SK-N-SH (cell line): ENCODE measurements at places on chromosomes 3 and 15.

DNA sequence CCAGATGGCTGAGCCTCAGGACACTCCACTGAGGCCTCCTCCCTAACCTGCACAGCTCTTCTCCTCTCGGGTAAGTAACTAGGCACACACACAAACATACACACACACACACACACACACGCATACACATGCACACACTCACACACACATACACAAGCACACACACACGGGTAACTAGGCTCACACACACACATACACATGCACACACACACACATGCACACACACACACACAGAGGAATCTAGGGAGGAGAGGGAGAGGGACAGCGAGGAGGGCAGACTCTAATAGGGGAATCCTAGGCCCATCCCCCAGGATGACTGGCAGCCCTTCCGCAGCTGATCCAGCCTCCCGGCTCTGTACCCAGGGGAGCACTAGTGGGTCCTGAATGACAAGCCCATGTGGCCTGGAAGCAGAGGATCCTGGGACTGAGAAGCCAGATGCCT, 177.4 kb upstream of the LINGO1 start:
- no peak for DNase-seq

- no peak for DNase-seq
Measured at GRCh38 chr15:65028338-65028737, 1.1 kb downstream of the MTFMT start.

DNA sequence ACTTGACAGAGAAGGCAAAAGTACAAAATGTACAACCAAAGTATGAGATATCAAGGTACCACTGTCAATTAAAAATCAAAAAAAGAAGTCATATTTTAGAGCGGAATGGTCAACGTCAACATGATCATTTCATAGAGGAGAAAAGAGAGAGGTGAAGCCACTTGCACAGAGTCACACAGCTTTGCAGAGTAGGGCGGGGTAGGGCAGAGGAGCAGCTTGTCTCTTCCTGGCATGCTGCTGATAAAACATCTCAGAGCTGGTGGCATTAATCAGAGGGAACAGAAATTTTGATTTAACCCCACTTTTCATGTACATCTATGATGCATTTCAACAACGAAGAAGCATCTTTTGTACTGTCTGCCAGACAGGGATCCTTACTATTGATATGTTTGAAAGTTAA, 5.2 kb upstream of the IGF1R start:
- DNase-seq: no peak

- no peak for DNase-seq
Measured at GRCh38 chr3:157982359-157982758, 123.9 kb downstream of the SHOX2 start.

- no peak for DNase-seq
Measured at GRCh38 chr3:37346227-37347005, 172.0 kb upstream of the LRRFIP2 start.

DNA sequence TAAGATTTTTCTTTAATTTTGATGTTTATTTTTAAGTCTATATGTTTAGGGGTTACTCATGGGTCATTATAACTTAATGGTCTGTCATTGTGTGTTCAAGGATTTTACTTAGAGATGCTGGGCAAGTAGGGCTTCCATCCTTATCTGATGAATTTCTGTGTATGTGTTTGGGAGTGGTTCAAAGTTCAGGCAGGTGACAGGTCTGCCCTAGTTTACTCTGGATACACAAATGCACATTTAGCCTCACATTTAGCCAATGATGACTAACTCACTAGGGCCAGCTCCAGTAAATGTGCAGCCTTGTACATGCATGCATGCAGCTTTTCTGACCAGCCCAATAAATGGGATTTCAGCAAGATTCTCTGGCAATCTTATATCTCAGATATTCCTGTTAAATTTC, 554.1 kb downstream of the SI start:
- DNase-seq: no peak

DNA sequence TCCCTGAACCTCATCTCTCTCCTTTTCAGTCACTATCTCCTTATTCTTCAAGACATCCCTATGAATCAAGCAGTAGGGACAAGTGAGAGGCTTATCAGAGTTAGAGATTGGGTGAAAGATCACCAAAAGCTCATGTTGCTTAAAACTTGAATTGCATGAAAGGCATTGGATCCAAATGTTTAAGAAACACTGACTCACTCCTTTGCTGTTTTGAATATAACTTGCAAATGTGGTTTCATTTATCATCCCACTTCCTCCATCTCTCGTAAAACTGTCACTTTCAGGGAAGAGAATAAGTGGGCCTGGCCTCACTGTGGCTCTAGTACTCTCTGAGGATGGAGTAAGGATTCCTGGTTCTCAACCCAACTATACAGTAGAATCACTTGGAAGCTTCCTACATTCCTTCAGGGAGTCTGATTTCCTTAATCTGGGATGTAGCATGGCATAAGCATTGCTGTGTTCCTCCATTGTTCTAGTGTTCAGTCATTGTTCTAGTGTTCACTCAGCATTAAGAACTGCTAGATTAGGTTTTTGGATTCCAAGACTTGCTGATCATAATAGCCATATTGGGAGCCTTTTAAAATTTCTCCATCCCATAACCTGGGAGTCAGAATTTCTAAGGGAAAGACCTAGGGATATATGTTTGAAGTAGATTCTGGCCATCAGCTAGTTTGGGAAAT, 171.8 kb downstream of the TMEM108 start:
- no peak for DNase-seq

GRCh38 chr15:80490431-80490990, 86.3 kb downstream of the ARNT2 start:
- DNase-seq: no peak

GRCh38 chr15:25439369-25439836, 579 bp upstream of the UBE3A start:
- no peak for DNase-seq

DNA sequence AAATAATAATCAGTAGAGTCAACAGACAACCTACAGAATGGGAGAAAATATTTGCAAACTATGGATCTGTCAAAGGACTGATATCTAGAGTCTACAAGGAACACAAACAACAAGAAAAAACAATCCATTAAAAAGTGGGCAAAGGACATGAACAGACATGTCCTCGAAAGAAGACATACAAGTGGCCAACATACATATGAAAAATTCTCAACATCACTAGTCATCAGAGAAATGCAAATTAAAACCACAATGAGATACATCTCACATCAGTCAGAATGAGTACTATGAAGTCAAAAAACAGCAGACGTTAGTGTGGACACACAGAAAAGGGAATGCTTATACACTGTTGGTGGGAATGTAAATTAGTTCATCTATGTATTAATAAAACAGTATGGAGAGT, 33.7 kb downstream of the SLC2A2 start:
- DNase-seq: no peak

- no peak for DNase-seq
Measured at GRCh38 chr15:93274257-93274656, 185.2 kb upstream of the RGMA start.

DNA sequence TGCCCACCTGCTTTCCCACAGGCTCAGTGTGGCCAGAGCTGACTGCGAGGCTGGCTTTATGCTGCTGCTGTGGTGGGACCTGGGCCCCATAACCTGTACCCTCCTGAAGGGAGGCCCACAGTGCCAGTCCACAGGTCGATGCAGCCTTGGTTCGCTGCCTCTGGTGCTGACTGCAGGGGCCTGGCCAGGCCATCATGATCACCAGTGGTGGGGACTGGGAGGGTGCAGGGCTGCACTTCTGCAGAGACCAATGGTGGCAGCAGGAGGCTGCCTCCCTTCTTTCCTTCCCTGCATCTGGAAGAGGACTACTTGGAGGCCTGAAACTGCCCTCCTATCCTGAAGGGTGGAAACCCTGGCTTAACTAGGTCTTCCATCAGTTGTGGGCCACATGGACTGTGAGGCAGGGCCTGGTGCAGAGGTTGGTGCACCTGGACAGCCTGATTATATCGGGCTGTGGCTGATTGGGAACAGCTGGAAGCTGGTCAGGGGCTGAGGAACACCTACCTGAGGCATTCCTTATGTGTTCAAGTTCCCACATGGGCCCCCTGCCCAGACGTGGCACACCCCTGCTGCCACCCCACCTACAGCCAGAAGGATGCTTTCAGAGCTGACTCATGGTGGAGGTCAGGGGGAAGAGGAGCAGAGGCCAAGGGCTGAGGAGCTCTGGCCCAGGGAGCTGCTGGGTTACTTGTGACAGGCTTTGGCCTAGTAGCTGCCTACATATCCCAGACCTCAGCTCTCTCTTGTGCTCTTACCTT, 29.8 kb downstream of the POMGNT2 start:
- DNase-seq: no peak

DNA sequence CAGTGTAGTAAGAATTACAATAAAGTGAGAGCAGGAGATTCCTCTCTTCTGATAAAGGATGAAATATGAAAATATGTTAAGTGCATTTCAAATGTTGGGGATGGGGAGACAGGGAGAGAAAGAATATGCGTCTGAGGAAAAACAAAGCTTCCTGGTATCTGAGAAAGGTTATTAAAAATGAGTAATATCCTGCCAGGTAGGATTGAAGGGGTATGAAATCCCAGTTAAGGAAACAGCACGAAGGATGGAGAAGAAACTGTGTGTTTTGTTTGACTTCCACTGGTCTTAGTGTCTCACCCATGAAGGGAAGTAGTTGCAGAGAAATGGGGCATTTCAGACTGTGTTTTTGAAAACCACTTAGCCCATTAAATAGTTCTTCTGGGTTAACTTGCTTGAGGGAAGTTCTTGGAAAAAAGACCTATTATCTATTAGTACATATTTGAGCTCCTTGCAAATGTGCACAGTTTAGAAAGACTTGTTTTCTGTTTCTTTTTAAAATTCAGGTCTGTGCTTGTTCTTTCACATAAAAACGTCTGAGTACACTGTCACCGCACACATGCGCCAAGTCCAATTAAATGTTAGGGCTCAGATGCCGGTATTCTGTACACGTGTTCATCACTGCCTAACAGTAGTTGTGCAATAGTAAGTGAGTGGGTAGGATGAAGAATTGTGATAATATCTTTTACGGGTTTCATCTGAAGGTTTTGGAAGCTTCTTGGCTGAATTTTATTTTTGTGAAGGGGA, 196.1 kb upstream of the P2RY1 start:
- no peak for DNase-seq

DNA sequence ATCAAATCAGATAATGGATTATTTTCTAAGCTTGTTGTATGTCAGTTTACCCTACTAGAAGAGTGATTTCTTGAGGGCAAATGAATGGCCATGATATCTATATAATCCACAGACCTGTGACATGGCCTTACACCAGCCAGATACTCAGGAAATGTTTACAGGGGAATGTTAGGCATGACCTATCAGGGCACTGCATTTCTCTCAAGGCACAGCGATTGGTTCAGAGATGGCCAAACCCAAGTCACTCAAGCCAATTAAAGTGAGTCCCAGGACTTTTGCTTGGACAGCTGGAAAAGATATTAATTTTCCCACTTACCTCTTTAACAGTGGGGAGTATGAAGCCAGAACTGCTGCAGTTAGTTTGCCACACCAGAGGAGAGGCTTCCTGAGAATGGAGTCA, 28.7 kb upstream of the GATA2 start:
- no peak for DNase-seq

- peak; percentile 73 for DNase-seq
Measured at GRCh38 chr3:157160658-157161424, 894 bp upstream of the CCNL1 start.

- no peak for DNase-seq
Measured at GRCh38 chr15:25683911-25684310, 179.2 kb downstream of the ATP10A start.

DNA sequence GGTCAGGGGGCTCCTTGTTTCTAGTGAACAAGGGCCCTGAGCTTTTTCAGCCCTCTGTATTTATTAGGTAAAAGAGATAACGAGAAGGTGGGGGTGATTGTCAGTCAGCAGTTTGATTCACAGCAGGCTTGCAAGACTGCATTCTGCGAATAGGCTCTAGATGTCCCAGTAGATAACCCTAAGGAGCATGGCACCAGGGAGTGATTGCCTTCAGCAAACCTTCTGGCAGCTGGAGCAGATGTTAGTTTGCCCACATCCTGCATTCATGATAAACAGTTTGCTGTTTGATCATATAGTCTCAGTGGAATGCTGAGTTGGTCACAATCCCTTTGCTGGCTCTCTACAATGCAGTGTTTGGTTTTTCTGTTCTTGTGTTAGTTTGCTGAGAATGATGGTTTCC, 161.3 kb upstream of the GADL1 start:
- no peak for DNase-seq

DNA sequence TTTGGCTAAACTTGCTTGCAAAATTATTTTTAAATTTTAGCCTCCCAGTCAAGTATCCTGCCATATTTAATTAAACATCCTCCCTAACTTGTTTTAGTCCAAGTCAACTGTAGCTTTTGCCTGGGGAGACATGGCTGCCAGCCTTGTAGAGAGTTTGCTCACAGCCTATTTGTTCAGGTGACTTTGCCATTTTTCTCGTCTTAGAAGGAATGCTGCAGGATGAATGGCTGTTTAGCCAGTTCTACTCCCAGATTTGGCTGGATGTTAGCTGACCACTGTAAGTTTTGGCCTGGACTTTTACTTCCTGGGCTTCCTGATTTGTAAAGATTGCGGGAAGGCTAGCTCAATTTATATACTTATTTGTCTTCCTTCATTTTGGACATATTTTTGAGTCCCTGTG, 236.4 kb upstream of the SGO1 start:
- DNase-seq: no peak

- peak; percentile 46 for DNase-seq
Measured at GRCh38 chr15:65254356-65254755, 32.3 kb downstream of the PARP16 start.

- no peak for DNase-seq
Measured at GRCh38 chr15:63755162-63755561, 78.6 kb downstream of the HERC1 start.

- no peak for DNase-seq
Measured at GRCh38 chr15:23049984-23050628, 10.7 kb upstream of the TUBGCP5 start.

- no peak for DNase-seq
Measured at GRCh38 chr3:115228266-115228665, 81.2 kb upstream of the ZBTB20 start.

DNA sequence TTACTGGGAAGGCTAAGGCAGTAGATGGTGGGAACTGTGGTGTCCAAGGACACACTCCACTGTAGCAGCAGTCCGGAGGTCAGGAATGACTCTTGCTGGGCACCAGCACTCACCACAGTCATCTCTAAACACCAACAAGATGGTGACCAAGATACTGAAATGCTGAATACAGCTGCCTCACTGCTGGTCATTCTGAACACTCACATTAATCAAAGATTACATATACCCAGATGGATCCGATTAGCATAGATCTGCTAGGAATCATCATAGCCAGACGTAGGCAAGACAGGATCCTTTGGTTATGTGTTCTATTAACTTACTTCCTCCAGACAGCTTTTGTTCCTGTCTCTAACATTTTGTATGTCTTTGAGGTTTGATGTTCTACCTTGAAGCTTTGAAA, 134.9 kb upstream of the BFSP2 start:
- DNase-seq: peak; percentile 35

- peak; percentile 84 for DNase-seq
Measured at GRCh38 chr3:157081626-157082210, 78.2 kb downstream of the CCNL1 start.

DNA sequence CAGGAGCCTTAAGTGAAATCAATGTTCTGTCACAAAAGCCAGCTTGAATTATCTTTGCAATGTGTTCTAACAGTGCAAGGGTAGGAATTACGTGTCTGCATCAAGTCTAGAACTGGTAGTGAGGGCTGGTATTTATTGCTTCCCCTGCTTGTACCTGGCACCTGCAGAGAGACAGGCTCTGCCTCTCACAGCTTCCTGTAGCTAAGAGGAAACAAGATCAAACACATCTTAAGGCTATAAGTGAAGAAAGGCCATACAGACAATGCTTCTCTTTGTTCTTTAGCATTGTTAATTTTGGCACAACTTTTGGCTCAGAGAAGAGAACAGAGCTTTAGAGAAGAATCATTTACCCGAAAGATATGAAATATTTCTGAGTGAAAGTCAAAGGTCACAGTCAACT, 479.9 kb downstream of the GRM7 start:
- no peak for DNase-seq

GRCh38 chr3:57288403-57288802, 4.1 kb downstream of the ASB14 start:
- no peak for DNase-seq
